Astrocyte (in vitro differentiated cells and primary cell): ENCODE measurements at places on chromosomes 4 and X.

DNA sequence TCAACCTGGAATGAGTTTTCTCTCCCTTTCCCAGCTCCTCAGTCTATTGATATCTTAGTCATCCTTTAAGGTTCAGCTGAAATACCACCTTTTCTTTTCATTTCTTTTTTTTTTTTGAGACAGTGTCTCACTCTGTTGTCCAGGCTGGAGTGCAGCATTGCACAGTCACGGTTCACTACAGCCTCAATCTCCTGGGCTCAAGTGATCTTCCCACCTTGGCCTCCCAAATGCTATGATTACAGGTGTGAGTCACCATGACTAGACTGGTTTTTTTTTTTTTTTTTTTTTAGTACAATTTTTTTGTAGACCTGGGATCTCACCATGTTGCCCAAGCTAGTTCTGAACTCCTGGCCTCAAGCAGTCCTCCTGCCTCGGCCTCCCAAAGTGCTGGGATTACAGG, 28.9 kb downstream of the AFF1 start:
- DNase-seq: peak; percentile 35

- DNase-seq: no peak
These were observed 77.6 kb downstream of the NPFFR2 start for GRCh38 chr4:72109364-72109763.

DNA sequence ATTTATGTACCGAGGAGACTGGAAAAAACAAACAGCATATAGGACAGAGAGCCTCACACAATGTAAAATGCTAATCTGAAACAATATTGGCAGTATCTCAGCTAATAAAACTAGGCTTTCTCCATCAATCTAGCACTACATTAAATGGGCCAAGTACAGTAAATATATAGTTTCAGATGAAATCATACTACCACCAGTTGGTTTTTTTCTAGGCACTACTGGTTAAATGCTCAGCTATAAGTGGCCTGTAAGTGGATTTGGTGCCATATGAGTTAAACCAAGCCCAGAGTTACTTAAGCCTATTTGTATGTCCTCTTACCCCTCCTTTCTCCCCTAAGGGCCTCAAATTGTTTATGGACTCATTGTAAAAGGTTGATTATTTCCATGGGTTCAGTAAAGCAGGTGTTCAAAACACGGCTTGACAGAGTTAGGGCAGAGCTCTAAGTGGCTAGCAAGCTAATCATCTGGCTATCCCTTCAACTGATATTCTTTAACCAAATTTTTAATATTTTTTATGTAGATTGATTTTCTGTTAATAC, 57.5 kb downstream of the FAM13A start:
- no peak for DNase-seq

- no peak for DNase-seq
These were observed 608.7 kb downstream of the TLL1 start for GRCh38 chr4:166481739-166482138.

DNA sequence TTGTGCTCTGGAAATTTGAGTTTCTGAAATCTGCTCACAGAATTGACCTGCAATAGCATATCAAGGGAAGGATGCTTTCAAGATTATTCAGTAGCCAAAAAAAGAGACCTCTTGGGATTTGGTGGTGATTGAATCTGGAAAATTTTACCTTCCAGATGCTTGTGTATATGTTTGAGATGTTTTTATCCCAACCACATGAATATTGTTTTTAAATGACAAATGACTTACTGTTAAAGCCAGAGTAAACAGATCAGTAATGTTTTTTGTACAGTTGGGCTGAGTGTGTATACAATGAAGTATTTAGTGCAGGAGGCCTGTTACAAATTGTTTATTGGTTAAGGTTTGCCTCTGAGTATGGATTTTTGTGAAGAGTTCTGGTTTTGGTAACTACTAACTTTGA, 126.5 kb downstream of the CBR4 start:
- DNase-seq: peak; percentile 47

DNA sequence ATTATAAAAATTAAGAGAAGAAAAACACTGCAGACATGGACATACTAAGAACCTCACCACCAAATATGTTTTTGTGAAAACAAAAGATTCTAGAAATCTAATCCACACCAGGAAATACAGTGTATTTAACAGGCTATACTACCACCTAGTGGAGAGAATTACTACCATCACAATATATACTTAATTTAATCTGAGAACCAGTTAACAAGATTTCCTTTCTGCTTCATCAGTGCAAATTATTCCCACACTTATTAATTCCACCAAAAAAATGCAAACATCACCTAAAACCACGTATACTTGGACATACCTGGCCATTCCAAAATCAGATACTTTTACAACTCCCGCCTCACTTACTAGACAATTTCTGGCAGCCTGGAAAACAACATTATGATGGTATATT, 7.0 kb upstream of the TXK start:
- peak; percentile 14 for DNase-seq

GRCh38 chrX:72100824-72101351, 30.8 kb downstream of the RTL5 start:
- DNase-seq: no peak

DNA sequence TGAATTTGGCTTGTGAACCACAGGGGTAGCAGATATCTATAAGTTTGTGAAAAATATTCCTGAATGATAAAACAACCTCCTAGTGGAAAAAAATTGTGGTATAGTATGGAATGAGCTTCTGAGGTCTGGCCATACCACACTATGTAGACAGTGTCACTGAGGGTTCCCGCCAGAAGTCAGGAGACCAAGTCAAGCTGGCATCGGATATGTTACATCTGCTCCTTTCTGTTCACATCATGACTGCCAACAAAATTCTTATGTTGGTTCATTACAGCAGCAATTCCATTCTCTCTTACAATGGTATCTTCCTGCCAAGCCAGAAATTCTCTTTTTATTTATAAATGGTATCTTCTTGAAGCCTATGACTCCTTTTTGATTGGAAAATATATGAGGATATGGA, 273.0 kb downstream of the PPP3CA start:
- DNase-seq: peak; percentile 42

DNA sequence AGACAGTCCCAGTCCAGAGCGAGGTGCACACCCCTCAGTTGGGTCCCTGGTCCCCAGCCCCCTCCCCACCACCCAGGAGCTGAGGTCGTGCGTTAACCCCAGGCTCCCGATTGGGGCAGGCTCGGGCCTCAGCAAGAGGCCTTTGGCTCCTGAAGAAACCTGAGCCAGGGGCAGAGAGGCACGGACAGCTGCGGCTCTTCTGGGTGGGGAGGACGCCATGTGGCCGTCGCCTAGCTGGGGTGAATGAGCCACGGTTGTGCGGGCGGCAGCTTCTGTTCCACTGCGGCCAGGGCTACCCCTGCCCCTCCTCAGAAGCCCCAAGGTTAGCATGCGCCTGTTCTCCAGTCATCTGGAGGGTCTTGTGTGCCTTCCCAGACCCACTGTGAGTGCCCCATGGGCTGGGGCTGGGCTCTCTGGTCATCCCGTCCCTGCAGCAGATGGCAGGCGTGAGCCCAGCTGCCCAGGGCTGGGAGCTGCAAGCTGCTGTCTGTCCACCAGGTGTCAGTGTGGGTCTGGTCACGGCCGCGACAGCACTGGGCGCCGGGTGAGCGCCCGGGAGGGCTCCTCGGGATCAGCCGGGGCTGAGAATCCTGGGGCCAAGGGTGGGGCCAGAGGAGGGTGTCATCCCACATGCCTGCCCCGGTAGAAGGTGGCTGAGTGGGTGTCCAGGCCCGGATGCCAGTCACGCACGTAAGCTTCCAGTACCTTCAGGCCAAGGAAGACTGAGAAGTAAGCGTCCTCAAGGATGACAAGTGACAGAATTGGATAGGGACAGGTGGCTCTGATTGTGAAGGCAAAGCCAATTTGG, 21.9 kb downstream of the ATP2B3 start:
- DNase-seq: no peak

DNA sequence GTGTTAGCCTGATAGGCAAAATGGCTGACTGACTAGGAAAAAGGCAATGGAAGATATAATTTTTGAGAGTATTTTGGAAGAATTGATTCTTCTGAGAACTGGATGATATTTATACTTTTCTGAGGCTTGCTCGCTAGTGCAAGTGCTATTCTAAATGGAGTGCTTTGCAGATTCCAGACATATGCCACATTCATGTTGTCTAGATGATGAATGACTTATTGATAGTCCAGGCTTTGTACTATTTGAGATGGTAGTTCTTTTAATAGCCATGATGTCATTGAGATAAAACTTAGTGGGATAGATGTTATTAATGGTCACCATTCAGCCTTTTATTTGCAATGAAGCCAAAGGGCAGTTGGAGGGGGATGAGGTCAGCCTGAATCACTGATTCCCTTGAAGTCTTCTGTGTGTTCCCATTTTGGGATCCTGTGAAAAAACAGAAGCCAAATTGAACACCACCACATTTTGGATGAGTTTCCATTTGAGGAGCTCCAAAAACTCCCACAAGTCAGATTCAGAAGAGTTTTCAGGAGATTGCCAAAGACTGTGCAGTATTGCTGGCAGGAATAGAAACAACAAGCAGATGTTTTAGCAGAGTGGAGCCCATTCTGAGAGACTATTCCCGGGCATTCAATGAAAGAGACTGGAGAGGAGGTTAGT, 184.1 kb downstream of the IL1RAPL2 start:
- peak; percentile 84 for DNase-seq

DNA sequence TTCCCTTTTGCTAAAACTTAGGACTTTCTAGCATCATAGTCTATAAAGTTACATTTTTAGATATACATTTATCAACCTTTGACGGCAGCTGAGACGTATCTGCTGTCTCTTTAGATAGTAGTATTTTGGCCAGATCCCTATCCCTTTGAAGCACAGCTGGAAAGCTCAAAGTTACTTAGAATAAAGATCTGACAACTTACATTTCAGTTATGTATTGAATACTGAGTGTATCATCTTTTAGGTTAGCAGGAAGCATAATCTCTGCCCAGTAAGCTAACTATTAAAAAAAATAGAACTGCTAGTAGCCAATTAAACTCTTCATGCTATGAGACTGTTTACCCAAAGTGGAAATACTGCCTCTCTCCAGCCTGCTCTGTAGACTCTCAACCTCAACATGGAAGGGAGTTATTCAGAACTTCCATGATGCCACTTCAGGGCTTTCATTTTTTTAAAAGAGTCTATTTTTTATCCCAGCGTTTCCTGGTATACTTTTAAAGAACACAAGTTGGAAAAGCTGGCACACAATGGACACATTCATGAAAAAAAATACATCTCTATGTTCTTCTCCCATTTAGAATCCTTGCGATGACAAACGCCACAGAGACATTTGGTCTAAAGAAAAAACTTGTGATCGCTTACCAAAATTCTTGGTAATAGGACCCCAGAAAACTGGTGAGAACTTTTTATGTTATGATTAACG, 126.3 kb downstream of the PRSS12 start:
- no peak for DNase-seq

DNA sequence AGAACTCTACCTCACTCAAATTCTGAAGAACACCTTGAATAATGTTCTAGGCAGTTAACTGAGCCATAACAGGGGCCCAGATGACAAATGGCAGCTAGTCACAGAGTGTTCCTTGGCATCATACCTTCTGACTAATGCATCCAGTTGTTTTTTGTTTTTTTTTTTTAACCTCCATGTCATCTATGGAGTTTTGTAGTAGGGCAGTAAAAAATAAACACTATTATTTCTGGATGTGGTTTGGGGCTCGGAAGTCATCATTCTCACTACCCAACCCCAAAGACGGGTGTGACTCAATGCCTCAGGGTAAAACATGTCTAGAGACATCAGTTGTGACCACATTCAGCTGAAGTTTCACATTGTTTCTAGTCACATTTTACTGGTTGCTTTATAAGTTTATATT, 31.2 kb upstream of the MCF2 start:
- peak; percentile 63 for DNase-seq

DNA sequence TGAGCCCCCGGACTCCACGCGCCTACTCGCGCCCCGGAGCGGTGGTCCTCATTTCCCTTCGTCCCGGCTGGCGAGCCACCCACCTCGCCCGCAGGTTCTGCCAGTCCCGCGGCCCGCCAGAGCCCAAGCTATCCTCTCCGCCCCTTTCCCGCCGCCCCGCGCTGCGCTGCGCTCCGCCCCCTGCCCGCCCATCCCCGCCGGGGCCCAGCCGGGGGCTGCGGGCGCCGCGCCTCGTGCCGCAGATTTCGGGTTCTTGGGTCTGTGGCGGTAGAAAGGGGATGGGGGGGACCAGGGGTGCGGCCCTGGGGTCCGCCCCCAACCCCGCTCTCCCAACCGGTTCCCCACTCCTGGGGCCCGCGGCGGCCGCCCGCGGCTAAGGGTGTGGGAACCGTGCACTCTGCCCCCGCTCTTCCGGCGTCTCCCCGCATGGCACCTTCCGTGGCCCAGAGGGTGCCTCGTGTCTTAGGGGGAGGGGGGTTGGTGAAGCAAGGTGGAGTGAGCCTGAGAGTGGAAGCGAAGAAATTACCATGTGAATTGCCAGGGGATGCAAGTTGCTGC, 650.8 kb upstream of the DIPK2B start:
- DNase-seq: no peak

- DNase-seq: no peak
These were observed 110.0 kb downstream of the IRF2 start for GRCh38 chr4:184364100-184364921.

GRCh38 chr4:173505924-173506518, 24.0 kb downstream of the HAND2 start:
- no peak for DNase-seq

GRCh38 chr4:170090352-170091052, 746 bp upstream of the AADAT start:
- peak; percentile 29 for DNase-seq

GRCh38 chrX:39601231-39602177, 496.3 kb downstream of the BCOR start:
- no peak for DNase-seq

GRCh38 chr4:111572470-111572869, 572.8 kb upstream of the FAM241A start:
- DNase-seq: no peak

DNA sequence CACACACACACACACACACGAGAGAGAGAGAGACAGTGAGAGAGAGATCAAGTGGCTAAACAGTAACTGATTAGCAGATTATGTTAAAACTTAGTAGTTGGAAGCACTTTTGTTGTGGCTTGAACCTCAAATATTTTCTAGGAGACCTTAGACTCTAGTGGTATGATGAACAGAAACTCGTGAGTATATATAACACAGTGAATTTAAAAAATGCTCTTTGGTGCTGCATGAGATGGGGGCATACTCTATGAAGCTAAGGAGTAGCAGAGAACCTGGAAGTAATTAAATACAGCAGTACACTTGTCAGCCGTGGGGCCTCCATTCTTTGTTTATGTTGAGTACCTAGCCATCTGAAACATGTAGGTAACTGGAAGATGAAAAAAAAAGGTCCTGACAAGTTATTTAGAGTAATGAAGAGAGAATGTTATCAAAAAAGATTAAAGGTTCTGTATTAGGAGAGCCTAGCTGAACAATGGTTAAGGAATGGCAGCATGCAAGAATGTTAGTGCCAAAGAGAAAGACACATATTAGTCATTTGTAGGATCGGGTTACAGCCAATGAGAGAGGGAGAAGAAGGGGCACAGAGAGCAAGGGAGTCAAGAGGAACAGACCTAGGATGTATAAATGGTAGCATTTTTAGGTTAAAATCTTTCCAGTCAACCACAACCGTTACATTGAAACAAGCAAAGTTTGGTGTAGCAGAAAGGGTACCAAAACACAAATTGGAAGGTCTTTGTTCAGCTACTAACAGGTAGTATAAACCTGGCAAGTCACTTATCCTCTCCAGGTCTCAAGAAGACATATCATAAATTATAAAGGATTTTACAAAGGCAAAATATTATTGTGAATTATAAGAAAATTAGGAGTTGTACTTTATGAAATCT, 316.7 kb upstream of the DIPK2B start:
- peak; percentile 84 for DNase-seq

- DNase-seq: no peak
These were observed 3.7 kb downstream of the KIF4A start for GRCh38 chrX:70293621-70294020.

- peak; percentile 39 for DNase-seq
These were observed 407.9 kb downstream of the PCDH18 start for GRCh38 chr4:137124278-137124932.
